ENCODE measurements at places on chromosomes 1 and 21.

GRCh38 chr21:32909393-32909792, 116.3 kb upstream of the OLIG2 start:
- DNase-seq, result no peak

GRCh38 chr1:110225756-110226404, 15.8 kb downstream of the KCNC4 start:
- DNase-seq, result no peak

DNA sequence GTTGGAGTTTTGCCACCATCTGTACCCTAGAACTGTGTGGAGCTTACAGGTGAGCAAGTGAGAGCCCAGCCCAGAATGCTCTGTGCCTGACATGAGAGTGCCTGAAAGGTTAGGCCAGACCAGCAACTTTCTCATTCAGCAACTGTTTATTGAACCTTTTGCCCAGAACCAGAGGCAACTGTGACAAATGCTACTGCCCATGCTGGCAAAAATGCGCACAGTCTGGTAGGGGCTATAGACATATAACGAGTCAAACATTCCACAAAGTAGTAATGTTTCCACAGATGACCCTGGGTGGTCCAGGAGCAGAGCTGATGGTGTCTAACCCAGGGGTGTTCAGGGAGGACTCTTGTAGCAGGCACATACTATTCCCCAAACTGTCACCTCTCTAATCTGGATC, 56.0 kb upstream of the GCLM start:
- no peak for DNase-seq

GRCh38 chr1:65264197-65264929, 45.0 kb upstream of the DNAJC6 start:
- no peak for DNase-seq

DNA sequence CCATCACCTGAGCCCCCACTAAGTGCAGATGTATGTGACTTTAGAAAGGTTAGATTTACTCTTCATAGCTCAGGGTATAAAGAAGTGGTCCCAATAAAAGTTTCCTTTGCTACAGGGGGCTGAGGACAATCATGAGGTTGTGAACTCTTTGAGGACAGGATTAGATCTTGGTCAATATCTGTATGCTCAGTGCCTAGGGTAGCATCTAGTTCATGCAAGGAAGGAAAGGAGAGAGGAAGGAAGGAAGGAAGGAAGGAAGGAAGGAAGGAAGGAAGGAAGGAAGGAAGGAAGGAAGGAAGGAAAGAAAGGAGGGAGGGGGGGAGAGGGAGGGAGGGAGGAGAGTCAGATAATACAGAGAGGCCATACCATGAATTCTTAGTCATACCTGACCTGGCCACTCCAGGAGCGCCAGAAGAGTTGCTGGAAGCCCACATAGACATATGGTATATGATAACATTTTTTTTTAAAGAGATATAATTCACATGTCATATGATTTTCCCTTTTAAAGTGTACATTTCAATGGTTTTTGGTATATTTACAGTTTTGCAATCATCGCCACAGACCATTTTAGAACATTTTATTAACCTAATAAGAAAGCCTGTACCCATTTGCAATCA, 9.7 kb upstream of the CSRP1 start:
- DNase-seq, result no peak
